ENCODE measurements at places on chromosomes 2 and 18. TPM values are rescaled to one million over a fixed set of nuclear protein-coding genes. Genes with fewer than 3 reads are reported as not detected.

The CAPN13 gene
- total RNA-seq, result not detected

The ERMN gene
- total RNA-seq, result 1.1 TPM

The UNC80 gene
- total RNA-seq, result not detected

The NT5DC4 gene
- 0.33 TPM for total RNA-seq

The CCDC68 gene
- 15.1 TPM for total RNA-seq

All from smooth muscle cell of the pulmonary artery (primary cell).